HFF-Myc (cell line): ENCODE measurements at places on chromosomes 4 and X.

DNA sequence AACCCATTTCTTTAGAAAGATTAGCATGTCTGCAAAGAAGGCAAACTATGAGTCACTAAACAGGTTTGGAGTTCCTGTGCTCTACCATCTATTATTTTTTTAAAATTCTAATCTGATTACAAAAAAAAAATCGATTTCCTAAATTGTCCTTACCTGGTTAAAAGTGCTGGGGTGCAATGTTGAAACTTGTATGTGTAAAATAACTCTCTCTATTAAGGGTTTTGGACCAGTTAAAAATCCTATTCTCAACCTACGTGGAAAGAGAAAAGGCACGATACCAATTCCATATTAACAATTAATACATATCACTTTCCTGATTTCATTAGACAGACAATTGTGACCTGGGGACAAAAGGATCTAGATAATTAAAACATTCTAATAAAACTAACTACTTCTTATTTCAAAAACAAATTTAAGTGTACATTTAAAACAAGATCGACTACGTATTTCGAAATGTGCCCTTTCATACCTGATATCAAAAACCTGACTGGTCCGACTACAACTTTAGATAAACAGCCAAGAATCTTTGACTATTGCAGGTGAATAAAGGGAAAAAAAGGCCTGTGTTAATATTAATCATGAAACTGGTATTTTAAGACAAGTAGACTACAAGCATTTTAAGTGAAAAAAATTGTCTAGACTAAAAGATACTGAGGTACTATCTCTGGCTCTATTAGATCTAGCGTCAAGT, 21.2 kb downstream of the AADAT start:
- no peak for DNase-seq

GRCh38 chr4:12499693-12500092, 984.4 kb downstream of the RAB28 start:
- no peak for DNase-seq

DNA sequence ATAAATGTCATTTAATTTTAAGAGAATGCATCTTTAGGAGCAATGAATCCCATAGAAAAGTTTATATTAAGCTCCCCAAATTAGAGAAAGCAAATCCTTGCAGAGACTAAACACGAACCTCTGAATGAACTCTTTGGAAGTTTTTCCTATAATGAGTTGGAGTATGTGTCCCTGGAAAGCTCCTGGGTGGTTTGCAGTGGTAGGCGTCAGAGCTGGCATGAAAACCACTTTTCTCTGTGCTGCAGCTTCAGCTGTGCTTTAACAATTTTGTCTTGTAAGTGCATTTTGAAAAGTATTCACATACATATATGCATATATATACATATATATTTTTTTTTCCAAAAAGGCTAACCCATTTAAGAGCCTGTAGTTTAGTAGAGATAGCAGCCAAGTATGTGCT, 148.7 kb upstream of the TBC1D9 start:
- DNase-seq = no peak

DNA sequence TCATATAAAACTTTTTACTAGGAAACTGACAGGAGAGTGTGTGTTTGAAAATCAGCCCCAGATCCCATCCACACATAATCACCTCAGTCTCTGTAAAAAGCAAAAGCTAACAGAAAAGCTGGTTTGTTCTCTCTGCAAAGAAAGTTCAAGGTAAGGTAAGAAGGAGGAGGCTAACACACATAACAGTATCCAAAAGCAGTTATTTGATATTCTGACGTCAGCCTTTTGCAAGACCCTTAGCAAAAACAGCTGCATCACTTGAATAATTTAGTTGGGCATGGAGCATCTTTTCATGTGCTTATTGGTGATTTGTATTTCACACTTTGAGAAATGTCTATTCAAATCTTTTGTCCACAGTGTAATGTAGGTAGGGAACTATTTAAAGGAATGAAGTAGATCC, 5.5 kb downstream of the TCEAL9 start:
- no peak for DNase-seq

- DNase-seq = no peak
Observed at GRCh38 chr4:143202824-143203223, 18.1 kb downstream of the USP38 start.

DNA sequence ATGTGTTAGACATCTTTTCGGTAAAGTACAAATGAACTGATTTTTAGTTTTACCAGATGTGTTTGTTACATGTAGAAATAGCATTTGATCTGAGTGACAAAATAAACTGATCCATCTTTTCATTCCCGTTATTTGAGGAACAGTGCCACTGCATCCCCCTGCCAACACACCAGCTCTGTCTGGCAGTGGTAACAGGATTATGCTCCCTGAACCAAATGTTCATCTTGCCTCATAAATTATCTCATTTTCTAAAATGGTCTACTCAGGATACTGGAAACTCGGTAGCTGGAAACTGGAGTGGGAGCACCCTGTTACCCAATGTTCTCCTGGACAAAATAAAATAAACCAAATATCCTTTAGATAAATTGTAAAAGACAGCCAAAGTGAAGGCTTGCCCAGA, 171.6 kb downstream of the FAT4 start:
- DNase-seq = no peak

DNA sequence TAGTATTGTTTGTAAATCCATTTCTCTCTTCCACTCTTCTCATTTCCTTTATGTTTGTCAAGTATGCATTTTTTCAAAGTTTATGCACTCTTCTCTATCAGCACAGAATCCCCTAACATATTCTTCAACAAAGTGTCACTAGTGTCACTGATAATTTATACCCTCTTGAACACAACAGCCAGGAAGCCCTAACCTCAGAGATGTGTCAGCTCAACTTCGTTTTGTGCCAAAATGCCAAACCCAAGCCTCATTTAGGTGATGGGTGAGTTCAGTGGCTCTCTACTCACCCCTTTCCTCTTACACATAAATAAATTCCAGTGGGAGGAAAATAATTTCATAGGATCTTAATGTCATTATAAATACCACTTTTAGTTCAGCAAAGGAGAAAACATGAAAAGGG, 22.4 kb upstream of the P2RY10 start:
- DNase-seq = no peak

GRCh38 chr4:165204462-165204830, 2.9 kb upstream of the KLHL2 start:
- no peak for DNase-seq

- DNase-seq = no peak
Observed at GRCh38 chr4:70364002-70364401, 3.4 kb downstream of the SMR3A start.

GRCh38 chr4:150769248-150769647, 187.3 kb downstream of the MAB21L2 start:
- DNase-seq = peak; percentile 16

GRCh38 chrX:71669492-71669891, 2.1 kb downstream of the LOC101059915 start:
- no peak for DNase-seq

DNA sequence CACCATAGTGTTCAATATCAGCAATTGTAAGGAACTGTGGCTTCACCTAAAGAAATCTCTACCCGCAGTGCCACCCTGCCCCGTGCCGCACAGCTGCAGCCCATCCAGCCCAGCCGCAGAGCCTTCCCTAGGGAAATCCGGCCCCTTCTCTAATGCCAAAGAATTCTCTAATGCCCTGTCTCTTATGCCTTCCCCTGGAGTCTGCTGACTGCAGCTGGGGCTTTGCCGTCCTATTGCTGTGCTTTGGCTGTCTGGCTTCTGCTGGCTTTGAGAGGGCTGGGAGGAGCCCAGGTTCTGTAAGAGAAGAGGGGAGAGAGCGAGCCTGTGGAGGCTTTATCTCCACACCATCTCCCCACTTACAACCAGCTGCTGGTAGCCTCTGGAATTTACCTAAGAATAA, 85.9 kb upstream of the HELT start:
- no peak for DNase-seq

- peak; percentile 2 for DNase-seq
Observed at GRCh38 chr4:47383829-47384427, 79.6 kb downstream of the COMMD8 start.

- DNase-seq = no peak
Observed at GRCh38 chrX:11210415-11210801, 82.8 kb upstream of the AMELX start.

GRCh38 chr4:62940229-62940628, 1469.0 kb downstream of the TECRL start:
- DNase-seq = no peak
